ENCODE measurements at places on chromosomes 6 and 20.

DNA sequence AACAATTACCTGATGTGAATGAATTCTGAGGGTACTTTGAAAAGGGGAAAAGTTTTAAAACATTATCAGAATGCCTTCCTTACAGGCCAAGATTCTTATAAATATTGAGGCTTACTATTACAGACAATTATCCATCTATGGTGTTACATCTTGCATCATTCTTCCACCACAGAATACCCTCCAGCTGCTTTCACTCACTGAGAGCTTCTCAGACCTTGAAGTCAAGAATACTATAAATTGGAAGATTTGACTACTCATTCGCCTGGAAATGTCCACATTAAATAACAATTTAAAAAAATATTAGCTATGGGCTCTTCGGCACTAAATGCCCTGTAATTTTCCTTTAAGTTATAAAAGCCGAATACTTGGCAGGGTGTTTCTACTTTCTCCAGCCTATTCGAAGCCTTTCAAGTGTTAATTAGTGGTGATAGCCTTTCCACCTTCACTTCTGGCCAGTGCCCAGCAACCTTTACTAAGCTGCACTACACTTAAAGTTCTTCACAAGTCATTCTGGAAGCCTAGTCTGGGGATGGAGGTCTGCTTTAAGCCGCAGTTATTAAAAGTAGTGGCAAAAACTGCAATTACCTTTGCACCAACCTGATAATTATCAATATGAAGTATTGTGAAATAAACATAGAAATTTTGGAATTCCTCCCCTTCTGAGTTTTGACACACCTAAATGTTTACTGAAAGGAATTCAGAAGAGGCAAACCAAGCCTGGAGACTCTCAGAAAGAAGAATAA is 100.9 kb downstream of the BMP5 start:
- no peak for DNase-seq

GRCh38 chr6:108883172-108883571 is 35.0 kb downstream of the ARMC2 start:
- DNase-seq = no peak

DNA sequence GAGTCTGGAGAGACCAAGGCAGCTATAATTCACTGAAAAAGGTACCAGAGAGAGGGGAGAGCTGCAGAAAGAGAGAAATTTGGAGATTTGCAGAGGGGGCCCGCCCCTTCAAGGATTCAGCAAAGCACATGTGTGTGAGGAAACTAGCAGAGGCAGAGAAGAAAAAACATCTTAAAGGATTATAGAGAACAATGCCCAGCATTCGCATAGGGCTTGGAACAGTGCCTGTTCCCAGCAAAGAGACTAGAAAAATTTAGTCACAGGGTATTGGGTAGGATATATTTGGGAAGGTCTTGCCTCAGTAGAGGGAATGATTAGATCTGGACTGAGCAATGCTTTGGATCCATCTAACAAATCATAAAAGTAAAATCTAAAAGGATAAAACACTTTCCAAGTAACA is 44.0 kb downstream of the SRPK1 start:
- no peak for DNase-seq

- DNase-seq = no peak
Measured at GRCh38 chr6:74070091-74070490, 374.1 kb downstream of the CD109 start.

- DNase-seq = no peak
Measured at GRCh38 chr6:83083476-83083875, 16.0 kb downstream of the DOP1A start.

DNA sequence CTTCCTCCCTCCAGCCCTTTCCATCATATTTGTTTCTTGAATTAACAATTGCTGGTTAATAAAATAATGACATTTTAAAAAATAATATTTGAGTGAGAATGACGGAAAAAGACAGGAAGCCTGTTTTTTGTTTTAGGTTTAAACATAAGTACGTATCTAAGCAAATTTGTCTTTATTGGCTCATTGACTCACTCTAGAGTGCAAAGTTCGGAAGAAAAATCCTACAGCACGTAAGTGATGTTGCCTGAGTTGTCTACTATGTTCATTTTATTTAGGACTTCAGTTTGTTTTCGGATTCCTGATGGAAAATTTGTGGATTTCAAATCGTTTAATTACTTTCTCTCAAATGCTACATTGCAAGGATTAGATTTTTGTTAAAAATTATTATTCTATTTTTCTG is 1435.7 kb upstream of the ADGRB3 start:
- no peak for DNase-seq

- no peak for DNase-seq
Measured at GRCh38 chr6:22036275-22036674, 260.6 kb downstream of the PRL start.

DNA sequence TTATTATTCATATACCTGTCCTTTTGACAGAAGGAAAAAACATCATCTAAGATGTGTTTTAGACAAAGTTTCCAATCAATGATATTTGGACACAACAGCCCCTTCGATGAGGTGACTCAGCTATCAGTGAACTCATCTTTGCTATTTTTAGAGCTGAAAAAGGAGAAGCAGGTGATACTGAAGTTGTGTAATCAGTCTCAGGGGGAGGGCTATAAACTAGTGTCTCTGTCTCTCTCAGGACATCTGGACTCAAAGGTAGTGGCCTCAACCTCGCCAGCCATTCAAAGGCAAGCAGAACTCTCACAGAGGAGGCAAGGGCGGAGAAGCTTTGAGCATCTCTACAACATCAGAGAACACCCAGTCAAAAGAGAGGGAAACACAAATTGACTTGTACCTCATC is 135.4 kb downstream of the BFSP1 start:
- DNase-seq = no peak

DNA sequence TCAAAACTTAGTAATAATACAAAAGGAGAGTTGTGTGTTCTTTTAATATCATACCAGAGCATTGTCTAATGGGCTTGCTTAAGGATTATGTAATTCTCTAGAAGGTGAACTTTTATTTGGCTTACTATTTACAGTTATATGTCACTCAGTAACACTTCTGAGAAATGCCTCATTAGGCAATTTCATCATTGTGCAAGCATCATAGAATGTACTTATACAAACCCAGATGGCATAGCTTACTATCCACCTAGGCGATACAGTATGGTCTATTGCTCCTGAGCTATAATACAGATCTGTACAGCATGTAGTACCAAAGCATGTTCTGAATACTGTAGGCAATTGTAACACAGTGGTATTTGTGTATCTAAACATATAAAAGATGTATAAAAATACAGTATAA is 340.1 kb downstream of the PHF3 start:
- DNase-seq = no peak

Measured in NCI-H2081 (cell line).